ENCODE measurements at places on chromosomes 4 and X.
A peak's percentile ranks its signal among the peaks of the same experiment; 100 is the strongest.

DNA sequence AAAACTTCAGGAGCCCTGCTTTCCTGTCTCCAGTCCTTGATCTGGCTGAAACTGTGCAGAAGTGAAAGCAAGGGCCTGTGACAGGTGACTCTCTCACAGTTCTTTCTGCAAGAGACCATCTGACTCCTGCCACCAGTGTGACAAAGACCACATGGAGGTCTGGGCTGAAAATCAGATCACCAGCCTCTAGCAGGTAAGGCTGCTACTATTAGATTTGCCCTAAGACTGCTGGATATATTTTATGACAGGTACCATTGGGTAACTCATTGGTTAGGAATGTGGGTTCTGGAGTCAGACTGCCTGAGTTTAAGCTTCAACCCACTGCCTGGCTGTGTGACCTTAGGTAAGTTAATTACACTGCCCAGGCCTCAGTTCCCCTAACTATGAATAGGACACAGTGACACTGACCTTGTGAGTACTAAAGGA is 163.3 kb upstream of the SLC7A11 start:
- no peak for DNase-seq
- no peak overlapping the region for H3K27ac ChIP-seq
- H3K27me3 ChIP-seq = no peaks in the 10 kb centered on the region
- H3K4me1 ChIP-seq = no peaks in the 10 kb centered on the region

GRCh38 chr4:97558204-97558778 is 585.0 kb downstream of the STPG2 start:
- H3K36me3 ChIP-seq = no peaks in the 10 kb centered on the region
- H3K4me3 ChIP-seq = no peak overlapping the region
- no peaks in the 10 kb centered on the region for H3K4me1 ChIP-seq
- H3K27me3 ChIP-seq = no peaks in the 10 kb centered on the region
- no peak for DNase-seq
- H3K27ac ChIP-seq = no peak overlapping the region

GRCh38 chrX:15158350-15158735 is 111.5 kb downstream of the ASB9 start:
- DNase-seq = no peak
- H3K27ac ChIP-seq = peak overlapping the region; percentile 89
- H3K4me1 ChIP-seq = peaks cover 19% of the 10 kb centered on the region
- peak overlapping the region; percentile 77 for H3K4me3 ChIP-seq
- no peaks in the 10 kb centered on the region for H3K27me3 ChIP-seq

- no peak overlapping the region for H3K4me3 ChIP-seq
- H3K27me3 ChIP-seq = no peaks in the 10 kb centered on the region
- no peaks in the 10 kb centered on the region for H3K4me1 ChIP-seq
- no peaks in the 10 kb centered on the region for H3K36me3 ChIP-seq
Measured at GRCh38 chr4:187500796-187501195, 494.8 kb upstream of the ZFP42 start.

DNA sequence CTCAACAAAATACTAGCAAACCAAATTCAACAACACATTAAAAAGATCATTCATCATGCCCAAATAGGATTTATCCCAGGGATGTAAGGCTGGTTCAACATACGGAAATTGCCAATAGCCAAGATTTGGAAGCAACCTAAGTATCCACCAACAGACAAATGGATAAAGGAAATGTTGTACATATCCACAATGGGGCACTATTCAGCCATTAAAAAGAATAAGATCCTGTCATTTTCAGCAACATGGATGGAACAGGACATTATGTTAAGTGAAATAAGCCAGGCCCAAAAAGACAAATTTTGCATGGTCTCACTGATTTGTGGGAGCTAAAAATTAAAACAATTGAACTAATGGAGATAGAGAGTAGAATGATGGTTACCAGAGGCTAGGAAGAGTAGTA is 82.0 kb upstream of the FAM241A start:
- no peaks in the 10 kb centered on the region for H3K4me1 ChIP-seq
- H3K4me3 ChIP-seq = no peak overlapping the region
- peaks cover 34% of the 10 kb centered on the region for H3K27me3 ChIP-seq
- DNase-seq = no peak

GRCh38 chr4:116005037-116005805 is 891.8 kb upstream of the NDST4 start:
- no peaks in the 10 kb centered on the region for H3K4me1 ChIP-seq
- no peak overlapping the region for H3K27ac ChIP-seq
- no peak overlapping the region for H3K4me3 ChIP-seq
- no peak for DNase-seq
- H3K27me3 ChIP-seq = no peaks in the 10 kb centered on the region

DNA sequence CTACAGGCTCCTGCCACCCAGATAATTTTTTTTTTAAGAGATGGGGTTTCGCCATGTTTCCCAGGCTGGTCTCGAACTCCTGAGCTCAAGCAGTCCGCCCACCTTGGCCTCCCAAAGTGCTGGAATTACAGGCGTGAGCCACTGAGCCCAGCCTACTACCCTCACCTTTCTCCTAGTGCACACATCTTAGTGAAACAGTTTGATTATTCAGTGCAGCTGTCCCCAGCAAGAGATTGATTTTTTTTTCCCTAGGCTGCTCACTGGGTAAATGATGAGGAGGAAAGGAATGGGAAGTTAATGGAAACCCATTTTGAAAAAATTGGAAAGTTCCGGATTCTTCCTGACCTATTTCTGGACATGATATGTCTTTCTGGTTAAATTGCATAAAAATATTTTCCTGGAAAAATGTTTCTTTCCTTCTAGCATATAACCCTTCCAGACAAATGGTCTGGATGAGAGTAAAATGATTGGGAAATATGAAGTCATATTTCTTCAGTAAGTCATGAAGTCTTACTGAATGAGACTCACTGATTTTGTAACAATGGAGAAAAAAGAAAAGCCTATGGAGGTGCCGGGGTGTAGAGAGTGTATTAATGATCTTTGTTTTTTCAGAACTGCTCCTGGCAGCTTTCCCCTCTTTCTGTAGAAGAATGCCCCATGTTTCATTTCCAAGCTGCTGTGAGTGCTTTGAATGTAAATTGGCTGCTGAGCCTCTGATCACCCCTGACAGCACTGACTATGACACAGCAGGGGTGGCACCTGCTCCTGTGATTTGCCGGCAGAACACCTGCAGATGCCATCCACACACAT is 19.5 kb upstream of the ZNF41 start:
- no peaks in the 10 kb centered on the region for H3K27me3 ChIP-seq
- no peak for DNase-seq
- H3K36me3 ChIP-seq = no peaks in the 10 kb centered on the region
- peak overlapping the region; percentile 65 for H3K27ac ChIP-seq
- H3K4me1 ChIP-seq = no peaks in the 10 kb centered on the region

DNA sequence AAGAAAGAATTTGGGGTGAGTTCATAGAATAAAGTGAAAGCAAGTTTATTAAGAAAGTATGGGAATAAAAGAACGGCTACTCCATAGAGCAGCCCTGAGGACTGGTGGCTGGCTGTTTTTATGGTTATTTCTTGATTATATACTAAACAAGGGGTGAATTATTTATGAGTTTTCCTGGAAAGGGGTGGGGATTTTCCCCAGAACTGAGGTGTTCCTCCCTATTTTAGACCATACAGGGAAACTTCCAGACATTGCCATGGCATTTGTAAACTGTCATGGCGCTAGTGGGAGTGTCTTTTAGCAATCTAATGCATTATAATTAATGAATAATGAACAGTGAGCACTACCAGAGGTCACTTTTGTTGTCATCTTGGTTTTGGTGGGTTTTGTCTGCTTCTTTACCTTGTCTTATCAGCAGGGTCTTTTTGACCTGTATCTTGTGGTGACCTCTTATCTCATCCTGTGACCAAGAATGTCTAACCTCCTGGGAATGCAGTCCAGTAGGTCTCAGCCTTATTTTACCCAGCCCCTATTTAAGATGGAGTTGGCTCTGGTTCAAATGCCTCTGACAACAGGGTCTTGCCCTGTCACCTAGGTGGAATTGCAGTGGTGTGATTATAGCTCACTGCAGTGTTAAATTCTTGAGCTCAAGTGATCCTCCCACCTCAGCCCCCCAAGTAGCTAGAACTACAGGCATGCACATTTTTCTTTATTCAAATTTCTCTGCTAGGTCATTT is 27.1 kb downstream of the RAPGEF2 start:
- peaks cover 9% of the 10 kb centered on the region for H3K36me3 ChIP-seq
- no peaks in the 10 kb centered on the region for H3K27me3 ChIP-seq
- no peak overlapping the region for H3K27ac ChIP-seq
- H3K4me1 ChIP-seq = peaks cover 37% of the 10 kb centered on the region

- H3K27ac ChIP-seq = no peak overlapping the region
- no peaks in the 10 kb centered on the region for H3K27me3 ChIP-seq
- H3K36me3 ChIP-seq = no peaks in the 10 kb centered on the region
- no peak for DNase-seq
- no peak overlapping the region for H3K4me3 ChIP-seq
- H3K4me1 ChIP-seq = no peaks in the 10 kb centered on the region
Measured at GRCh38 chr4:45004847-45005565, 278.6 kb upstream of the GNPDA2 start.

DNA sequence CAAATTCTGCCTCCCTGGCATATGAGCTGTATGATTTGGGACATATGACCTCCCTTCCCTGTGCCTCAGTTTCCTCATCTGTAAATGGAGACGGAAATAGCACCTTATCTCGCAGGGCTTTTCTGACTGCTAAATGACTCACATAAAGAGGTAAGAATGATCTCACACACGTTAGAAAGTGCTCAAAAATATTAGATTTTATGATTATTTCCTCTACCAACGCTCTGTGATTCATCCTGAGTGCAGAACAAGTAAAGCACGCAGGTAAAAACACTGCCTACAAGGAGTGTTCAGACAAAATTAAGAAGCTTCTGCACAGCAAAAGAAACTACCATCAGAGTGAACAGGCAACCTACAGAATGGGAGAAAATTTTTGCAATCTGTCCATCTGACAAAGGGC is 21.1 kb downstream of the ACSL1 start:
- H3K27me3 ChIP-seq = no peaks in the 10 kb centered on the region
- no peak for DNase-seq
- H3K36me3 ChIP-seq = peaks cover 11% of the 10 kb centered on the region
- no peak overlapping the region for H3K4me3 ChIP-seq

- no peak for DNase-seq
- H3K36me3 ChIP-seq = no peaks in the 10 kb centered on the region
- no peak overlapping the region for H3K4me3 ChIP-seq
- H3K27me3 ChIP-seq = peaks cover 30% of the 10 kb centered on the region
Measured at GRCh38 chr4:146525754-146526153, 4.0 kb upstream of the SLC10A7 start.

GRCh38 chr4:24473309-24473721 is 111.0 kb downstream of the DHX15 start:
- peak overlapping the region; percentile 86 for H3K27ac ChIP-seq
- peaks cover 11% of the 10 kb centered on the region for H3K36me3 ChIP-seq
- peaks cover 30% of the 10 kb centered on the region for H3K4me1 ChIP-seq
- no peak for DNase-seq
- peak overlapping the region; percentile 86 for H3K4me3 ChIP-seq

- peaks cover 44% of the 10 kb centered on the region for H3K27me3 ChIP-seq
- peaks cover 3% of the 10 kb centered on the region for H3K36me3 ChIP-seq
- DNase-seq = no peak
Measured at GRCh38 chr4:10022346-10023049, 1.2 kb upstream of the SLC2A9 start.

DNA sequence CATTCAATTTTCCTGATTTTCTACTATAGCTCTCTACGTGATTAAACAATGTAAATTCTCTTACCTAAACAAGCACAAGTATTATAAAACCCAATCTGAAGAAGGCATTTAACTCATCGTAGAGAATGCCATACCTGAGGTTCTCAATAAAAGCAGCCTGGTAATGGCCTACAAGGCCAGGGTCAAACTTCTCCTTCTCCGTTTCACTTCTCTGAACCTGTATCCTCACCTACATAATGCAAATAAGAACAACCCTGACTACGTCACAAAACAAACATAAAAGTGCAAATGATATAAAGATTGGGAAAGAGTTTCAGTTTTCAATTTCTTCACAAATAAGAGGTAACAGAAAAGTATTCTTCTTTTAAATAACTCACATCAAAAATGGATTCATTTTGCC is 55.6 kb upstream of the STS start:
- no peaks in the 10 kb centered on the region for H3K27me3 ChIP-seq
- DNase-seq = no peak
- H3K27ac ChIP-seq = no peak overlapping the region
- H3K4me1 ChIP-seq = peaks cover 16% of the 10 kb centered on the region
- no peaks in the 10 kb centered on the region for H3K36me3 ChIP-seq

DNA sequence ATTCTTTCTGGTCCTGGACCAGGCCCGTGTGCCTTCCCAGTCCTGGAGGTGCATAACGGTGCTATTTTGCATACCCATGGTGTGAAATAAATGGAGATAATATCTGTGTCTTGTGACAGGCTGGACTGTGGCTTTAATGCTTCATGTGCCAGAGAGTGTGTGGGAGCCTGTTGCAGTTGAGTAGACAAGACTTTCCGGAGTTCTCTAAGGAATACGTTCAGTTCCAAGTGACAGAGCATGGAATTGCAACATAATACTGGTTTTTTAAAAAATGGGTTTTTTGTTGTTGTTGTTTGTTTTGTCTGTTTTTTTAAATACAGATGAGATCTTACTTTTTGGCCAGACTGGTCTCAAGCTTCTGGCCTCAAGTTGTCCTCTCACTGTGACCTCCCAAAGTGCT is 74.0 kb downstream of the HPRT1 start:
- no peak overlapping the region for H3K4me3 ChIP-seq
- no peaks in the 10 kb centered on the region for H3K27me3 ChIP-seq
- no peak for DNase-seq
- no peak overlapping the region for H3K27ac ChIP-seq
- H3K36me3 ChIP-seq = no peaks in the 10 kb centered on the region

GRCh38 chr4:57710053-57710452 is 599.9 kb upstream of the IGFBP7 start:
- no peaks in the 10 kb centered on the region for H3K4me1 ChIP-seq
- no peak for DNase-seq
- no peaks in the 10 kb centered on the region for H3K36me3 ChIP-seq
- no peak overlapping the region for H3K4me3 ChIP-seq
- H3K27me3 ChIP-seq = no peaks in the 10 kb centered on the region
- no peak overlapping the region for H3K27ac ChIP-seq

DNA sequence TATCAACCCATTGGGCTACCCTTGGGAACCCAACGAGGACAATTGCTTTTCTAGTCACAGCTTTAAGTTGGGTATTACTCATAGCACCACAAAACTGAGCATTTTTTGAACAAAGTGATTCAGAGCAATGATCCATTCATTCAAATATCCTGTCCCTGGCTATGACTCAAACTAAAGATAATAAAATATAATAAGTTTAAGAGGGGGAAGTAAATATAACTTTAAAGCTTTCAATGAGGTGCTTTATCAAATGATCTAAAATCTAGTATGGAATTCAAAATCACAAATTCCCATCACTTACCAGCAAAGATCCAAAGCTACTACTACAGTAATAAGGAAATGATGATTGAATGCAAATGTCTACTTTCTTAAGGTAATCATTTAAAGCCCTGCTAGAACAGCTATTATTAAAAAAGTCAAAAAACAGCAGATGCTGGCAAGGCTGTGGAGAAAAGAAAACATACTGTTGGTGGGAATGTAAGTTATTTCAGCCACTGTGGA is 39.8 kb upstream of the S100G start:
- H3K27ac ChIP-seq = no peak overlapping the region
- peaks cover 4% of the 10 kb centered on the region for H3K36me3 ChIP-seq

DNA sequence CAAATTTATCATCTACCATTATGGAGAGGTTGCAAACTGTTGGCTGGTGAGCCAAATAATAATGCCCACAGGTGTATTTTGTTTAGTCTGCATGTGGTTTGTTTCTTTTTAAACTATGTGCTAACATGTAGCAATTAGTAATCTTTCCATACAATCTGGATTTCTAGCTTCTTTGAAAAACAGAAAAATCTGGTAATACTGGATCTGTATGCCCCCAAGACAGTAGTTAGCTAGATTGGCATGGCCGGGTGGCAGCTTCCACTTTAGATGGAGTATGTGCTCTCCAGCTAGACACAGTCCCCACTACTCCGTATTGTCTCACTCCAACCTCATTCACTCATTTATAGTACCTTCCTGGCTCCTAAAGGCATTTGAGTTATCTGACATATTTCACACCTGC is 91.3 kb downstream of the NHSL2 start:
- no peak for DNase-seq
- H3K36me3 ChIP-seq = no peaks in the 10 kb centered on the region
- peaks cover 5% of the 10 kb centered on the region for H3K27me3 ChIP-seq
- H3K4me1 ChIP-seq = peaks cover 3% of the 10 kb centered on the region
- no peak overlapping the region for H3K27ac ChIP-seq

All from effector memory CD8-positive, alpha-beta T cell (primary cell).